Stimulated activated CD4-positive, alpha-beta T cell treated with anti-CD3 and anti-CD28 coated beads, Interleukin-15, amount 100 ng/mL, for 1 hour (primary cell): ENCODE measurements at places on chromosomes 1 and 21.

DNA sequence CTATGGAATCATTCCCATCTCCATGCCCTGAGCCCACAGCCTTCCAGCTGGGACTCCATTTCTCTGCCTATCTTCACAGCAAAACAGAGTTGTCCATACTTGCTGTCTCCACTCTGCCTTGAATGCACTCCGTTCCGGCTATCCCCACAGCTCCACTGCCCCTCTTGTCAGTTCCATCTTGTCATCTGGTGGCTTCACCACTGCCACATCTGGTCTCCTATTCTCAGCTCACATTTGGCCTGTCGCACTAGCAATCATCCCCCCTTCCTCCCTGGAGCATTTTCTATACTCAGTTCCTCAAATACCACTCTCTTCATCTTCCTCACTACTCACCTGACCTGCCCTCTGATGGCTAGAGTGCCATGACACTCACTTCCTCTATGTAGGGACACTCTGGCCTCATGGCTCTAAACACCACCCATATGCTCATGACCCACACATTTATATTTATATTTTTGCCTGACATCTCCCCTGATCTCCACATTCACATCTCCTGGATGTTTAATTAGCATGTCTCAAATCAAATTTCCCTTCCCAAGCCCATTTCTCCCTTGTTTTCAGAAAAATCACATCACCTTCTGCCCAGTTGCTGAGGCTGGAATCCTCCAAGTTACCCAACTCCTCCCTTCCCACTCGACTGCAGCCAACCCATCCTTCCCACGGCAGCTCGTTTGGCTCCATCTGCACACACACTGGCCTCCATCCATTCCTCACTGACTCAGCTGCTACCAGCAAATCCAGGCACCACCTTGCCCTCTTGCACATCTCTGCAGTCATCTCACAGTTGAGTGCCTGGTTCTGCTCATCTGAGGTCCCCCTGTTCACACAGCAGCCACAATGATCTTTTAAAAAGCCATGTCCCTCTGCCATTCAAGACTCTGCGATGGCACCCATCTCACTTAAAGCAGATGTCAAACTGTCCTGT lies 6.1 kb downstream of the ZNF692 start:
- no peak for DNase-seq

- DNase-seq = no peak
Observed at GRCh38 chr1:17739050-17739449, 16.1 kb upstream of the ACTL8 start.

DNA sequence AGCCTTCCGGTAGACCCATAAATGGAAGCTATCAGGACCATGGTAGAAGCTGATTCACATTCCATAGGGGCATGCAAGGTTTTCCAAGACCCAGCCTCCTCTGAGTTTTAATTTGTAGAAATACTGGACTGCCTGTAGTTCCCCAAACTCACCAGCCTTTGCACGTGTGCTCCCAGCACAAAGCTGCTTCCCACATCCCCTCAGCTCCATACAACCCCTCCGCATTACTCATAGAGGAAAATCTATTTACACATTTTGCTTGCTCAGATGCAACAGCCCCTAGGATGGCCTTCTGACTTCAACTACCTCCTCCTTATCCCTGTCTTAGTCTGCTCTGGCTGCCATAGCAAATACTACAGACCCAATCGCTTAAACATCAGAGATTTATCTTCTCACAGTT lies 336.2 kb downstream of the SETD4 start:
- no peak for DNase-seq

DNA sequence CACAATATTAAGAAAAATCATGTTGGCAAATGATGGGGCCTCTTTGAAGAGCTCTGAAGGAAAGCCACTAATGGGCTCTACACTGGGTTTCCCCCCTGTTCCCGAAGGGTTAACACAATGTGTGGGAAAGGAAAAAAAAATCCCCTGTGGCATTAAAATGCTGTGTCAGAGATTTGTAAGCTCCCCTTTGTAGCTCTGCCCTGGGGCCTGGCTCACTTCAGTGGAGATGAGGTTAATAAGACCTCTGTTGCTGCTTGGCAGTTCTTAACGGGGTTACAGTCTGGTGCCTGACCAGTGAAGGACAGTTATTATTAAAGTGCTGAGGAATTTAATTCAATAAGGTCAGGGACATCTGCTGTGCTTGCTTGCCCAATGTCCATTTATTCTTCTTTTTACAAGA lies 129.7 kb upstream of the UBE2U start:
- DNase-seq = no peak

DNA sequence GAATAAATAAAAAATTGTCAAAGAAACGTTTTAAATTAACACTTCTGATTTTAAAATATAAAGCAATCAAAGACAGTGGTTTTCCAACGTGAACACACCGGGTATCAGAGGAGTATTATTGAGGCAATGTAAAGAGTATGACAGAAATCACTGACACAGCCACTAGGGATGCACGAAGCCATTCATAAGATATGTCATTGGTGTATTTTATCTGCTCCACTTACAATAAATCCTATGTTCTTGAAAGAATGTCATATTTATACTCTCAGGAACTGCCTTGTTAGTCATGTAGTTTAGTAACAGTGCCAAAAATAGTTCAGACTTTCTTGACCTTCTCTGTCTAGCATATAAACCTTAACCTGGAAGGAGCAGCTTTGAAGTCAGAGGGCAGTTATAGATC lies 835.0 kb upstream of the NCAM2 start:
- no peak for DNase-seq

DNA sequence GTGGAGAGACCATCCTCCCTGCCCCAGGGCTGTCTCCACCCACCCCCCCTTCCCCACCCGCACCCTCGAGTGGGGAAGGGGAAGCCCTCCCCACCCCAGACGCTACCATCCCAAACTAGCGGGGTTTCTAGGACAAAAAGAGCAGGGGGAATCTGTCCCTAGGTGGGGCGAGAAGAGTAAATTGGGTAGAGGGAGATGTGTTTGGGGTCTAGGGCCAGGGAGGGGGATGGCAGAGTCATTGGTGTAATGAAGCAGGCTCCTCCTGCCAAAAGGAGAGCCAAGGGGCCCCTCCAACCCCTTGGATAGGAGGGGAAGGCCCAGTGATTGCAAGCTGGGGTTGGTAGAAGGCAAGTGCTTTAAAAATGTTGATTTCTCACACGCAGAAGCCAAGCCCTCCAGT lies 10.0 kb downstream of the MEX3A start:
- DNase-seq = no peak

GRCh38 chr21:15278279-15278678 lies 213.5 kb upstream of the NRIP1 start:
- DNase-seq = no peak

DNA sequence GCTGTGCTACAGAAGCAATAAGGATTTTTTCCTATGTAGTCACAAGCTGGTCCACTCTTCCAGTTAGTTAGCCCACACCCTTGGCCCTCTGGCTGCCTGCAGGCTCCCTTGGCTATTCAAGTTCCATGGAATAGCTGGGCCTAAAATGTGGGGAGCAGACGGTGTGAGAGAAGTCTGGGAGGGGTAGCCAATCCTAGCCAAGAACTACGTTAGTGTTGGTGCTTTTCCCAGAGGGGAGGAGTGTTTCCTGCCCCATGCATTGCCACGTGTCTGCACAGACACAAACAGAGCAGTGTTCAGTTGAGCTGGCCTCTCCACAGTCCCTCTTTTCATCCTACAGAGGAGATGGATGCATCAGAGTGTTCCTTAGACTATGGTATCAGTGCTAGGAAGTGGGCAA lies 59.0 kb upstream of the IPO9 start:
- DNase-seq = no peak

GRCh38 chr1:160731990-160732389 lies 7.1 kb upstream of the SLAMF7 start:
- DNase-seq = no peak

GRCh38 chr1:12583484-12583883 lies 34.5 kb downstream of the DHRS3 start:
- DNase-seq = no peak

GRCh38 chr1:235648954-235649367 lies 623 bp downstream of the GNG4 start:
- DNase-seq = peak; percentile 44

DNA sequence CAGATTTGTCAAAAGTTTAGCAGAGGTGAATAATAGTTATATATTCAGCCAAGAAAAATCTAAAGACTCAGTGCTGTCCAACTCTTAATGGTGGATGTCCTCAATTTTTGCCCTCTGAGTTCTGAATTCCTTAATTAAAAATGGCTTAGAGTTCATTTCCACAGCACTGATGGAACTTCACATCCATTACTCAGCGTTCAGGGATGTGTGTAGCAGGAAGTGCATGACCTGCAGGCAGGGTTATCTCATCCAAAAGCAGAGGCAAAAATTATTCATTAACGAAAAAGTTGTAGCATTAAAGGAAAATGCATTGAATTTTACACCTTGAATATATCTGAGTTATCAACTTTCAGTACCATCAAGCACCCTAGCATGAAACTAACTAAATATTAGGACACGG lies 96.7 kb downstream of the ZP4 start:
- DNase-seq = no peak
